ENCODE measurements at places on chromosomes 1 and 21. TPM values are rescaled to one million over a fixed set of nuclear protein-coding genes. Genes with fewer than 3 reads are reported as not detected.

DNA sequence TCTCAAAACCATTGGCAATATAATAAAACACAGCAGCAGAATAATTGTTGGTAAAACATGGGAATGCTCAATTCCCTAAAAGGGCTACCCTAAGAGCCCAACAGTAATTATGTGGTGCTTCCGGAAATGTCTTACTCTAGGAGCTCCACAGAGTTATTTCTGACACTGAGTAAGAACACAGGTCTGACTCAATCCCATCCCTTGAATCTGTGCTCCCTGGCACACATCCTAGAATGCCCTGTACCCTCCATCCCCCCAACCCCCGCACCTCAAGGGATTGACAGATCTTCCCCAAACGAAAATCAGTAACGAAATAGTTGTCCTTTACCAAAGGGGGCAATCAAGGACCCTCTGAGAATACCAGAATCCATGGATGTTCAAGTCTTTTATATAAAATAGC, 71.9 kb downstream of the SMYD2 start:
- DNase-seq = no peak

GRCh38 chr1:230376296-230376695, 49.8 kb downstream of the PGBD5 start:
- DNase-seq = no peak

DNA sequence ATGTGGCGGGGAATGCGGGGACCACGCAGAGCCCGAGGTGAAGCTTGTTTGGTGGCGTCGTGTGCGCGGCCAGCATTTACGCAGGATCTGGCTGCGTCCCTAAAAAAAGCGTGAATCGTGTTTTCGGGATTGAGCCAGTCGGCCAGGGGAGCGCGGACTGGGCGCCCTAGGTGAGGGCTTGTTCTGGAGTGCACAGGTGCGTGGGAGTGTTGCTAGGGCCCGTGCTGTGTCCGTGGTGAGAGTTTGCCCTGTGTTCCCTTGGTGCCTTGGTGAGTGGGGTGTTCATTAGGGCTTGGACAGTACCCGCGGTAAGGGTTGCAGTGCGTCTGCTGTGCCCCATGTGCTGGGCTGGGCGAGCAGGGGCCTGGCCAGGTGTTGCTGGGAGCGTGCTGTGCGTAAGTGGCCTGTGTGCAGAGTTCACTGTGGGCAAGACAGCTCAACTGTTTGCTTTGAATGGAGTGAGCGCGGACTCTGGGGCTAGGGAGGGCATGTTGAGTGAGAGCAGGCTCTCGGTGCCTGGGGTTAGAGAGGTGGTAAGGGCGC, 673 bp downstream of the CD46 start:
- peak; percentile 44 for DNase-seq

DNA sequence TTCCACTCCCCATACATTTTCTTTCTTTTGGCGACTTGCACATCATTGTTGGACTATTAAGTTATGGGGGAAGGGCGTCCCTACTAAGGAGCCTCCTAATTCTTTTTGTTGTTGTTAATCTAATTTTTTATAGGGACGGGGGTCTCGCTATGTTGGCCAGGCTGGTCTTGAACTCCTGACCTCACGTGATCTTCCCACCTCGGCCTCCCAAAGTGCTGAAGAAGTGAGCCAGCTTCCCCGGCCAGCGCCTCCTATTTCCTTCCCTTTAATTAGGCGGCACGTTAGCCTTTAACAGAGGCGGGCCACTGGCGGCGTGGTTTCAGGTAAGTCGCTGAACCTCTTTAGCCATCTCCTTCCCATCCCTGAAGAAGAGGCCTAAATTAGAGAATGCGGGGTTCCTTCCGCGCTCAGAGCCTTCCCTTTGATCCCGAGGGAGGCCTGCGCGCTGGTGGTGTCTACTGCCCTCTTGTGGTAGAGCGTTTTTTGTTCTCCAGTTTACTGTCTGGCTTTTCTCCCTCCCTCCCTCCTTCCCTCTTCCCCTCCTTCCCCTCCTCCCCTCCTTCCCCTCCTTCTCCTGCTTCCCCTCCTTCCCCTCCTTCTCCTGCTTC, 38.1 kb downstream of the TNFRSF9 start:
- peak; percentile 78 for DNase-seq

DNA sequence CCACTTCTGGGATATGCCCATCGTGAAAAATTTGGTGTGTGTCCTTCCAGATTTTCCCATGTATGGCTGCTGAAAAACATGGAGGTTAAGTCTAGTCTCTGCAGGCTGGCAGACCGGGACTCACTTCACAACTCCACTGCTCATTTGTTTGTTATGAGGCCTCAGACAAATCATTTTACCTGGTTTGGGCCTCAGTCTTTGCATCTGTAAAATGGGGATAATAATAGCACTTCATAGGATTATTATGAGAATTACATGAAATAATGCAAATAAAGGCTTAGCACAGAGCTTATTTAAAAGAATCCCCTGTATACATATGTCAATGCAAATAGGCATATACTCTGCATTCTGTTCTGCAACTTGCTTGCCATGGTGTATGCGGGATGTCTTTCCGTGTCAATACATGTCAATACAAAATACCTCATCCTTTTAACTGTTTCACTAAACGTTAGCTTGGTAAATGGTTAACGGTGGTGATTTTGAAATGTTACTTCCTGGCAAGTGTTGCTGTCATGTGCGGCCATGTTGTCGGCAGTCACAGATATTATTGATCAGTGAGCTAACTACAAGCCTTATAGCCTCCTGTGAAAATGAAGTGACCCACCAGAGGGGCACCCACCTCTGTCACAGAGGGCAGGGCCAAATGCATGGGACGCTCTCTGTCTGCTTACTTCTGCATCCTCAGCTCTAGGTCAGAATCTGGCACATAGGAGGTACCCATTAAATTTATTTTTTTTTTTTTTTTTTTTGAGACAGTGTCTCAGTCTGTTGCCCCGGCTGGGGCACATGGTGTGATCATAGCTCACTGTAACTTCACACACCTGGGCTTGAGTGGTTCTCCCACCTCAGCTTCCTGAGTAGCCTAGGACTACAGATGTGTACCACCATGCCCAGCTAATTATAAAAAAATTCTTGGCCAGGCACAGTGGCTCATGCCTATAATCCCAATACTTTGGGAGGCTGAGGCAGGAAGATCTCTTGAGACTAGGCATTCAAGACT, 4.3 kb downstream of the LCK start:
- DNase-seq = no peak

DNA sequence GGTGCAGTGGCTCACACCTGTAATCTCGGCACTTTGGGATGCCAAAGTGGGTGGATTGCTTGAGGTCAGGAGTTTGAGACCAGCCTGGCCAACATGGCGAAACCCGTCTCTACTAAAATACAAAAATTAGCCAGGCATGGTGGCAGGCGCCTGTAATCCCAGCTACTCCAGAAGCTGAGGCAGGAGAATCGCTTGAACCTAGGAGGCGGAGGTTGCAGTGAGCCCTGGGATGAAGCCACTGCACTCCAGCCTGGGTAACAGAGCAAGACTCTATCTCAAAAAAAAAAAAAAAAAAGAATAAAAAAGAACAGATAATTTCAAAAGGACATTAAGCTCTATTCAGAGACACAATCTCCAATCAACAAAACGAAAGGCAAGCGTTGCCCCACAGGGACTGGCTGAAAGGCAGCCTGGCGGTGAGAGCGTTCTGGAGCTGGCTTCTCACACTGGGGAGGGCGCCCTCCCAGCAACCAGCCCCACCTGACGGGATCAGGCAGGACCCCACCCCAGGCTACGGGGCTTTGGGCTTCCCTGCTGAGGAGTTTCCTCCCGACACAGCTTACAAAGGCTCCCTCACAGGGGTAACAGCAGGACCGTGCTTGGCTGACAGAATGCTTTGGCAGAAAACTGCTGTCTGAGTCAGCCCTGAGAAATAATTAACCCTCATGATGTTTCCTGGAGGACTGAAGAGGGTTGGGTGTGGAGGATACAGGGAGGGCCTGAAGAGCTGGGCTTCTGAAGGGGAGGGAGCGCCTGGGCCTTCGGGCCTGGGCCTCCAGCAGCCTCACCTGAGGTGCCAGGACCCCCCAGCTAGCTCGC, 31.1 kb upstream of the SRP9 start:
- DNase-seq = peak; percentile 81

DNA sequence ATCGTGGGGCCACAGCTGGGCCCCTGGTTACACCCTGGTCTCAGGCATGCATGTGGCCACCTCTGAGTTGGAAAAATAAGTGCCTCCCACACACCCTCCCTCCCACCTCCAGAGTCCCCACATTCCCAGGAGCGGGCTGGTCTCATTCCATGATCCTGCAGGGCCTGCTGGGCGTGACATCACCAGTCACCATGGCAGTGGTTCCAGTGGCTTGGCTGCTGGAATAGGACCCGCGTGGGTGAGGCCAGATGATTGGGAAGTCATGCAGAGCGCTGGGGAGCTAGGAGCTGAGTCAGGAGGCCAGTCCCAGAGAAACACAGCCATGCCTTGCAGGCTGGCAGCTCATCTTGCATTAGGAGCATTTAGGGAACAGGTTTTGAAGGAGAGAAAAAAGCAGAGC, 125.4 kb upstream of the TMEM51 start:
- DNase-seq = peak; percentile 26

GRCh38 chr1:26696654-26697430, 1.0 kb downstream of the ARID1A start:
- peak; percentile 40 for DNase-seq

GRCh38 chr21:15061279-15061678, 3.5 kb downstream of the NRIP1 start:
- DNase-seq = no peak

DNA sequence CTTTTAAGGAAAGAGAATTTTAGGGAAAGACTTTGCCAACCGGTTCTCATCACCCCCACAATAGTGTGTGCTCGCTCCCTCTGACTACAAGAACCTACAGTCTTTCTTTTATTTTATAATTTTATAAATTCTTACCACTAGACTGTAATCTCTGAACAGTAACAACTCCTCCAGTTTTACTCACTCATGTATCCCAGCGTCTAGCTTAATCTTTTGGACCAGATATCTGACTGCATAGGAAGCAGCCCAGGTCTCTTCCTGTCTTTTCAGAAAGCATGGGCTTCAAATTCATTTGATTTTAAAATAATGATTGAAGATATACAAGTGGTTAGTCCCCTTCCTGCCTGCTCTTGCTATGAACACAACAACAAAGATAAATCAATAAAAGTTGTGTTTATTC, 19.0 kb upstream of the DUSP10 start:
- DNase-seq = no peak

DNA sequence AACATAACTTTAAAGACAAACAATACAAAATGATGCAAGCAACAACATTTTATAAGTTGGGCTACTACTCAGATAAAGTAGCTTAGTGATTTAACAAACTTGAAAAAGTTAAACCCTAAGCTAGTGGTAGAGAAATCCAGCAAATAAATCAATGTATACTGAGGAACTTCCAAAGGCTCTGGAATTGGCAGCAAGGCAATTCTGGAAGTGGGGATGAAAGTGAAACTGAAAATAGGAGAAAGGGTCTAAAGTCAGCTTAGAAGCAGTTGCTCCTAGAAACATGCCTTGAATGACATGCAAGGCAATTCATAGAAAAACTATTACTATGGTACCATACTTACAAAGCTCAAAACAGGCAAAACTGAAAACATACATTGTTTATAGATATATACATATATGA, 90.0 kb upstream of the CAMK1G start:
- DNase-seq = no peak

GRCh38 chr1:172882791-172883386, 167.9 kb downstream of the TNFSF18 start:
- DNase-seq = no peak

- DNase-seq = no peak
These were observed 143.2 kb downstream of the CLEC20A start for GRCh38 chr1:178353524-178353923.

The NPL gene
- 19.3 TPM for total RNA-seq

The GPR37L1 gene
- 0.14 TPM for total RNA-seq

The PLCH2 gene
- total RNA-seq = 8.1 TPM

The TSSK3 gene
- 3.3 TPM for total RNA-seq

The PPP2R5A gene
- total RNA-seq = 53.3 TPM

The DIRAS3 gene
- total RNA-seq = 14.0 TPM

The LHX8 gene
- total RNA-seq = 0.83 TPM

The SERPINC1 gene
- total RNA-seq = 1.2 TPM

Measured in mucosa of gallbladder (tissue), 1 donor.